IPS DF 19.7 (cell line): ENCODE measurements at places on chromosomes 5 and 9.

DNA sequence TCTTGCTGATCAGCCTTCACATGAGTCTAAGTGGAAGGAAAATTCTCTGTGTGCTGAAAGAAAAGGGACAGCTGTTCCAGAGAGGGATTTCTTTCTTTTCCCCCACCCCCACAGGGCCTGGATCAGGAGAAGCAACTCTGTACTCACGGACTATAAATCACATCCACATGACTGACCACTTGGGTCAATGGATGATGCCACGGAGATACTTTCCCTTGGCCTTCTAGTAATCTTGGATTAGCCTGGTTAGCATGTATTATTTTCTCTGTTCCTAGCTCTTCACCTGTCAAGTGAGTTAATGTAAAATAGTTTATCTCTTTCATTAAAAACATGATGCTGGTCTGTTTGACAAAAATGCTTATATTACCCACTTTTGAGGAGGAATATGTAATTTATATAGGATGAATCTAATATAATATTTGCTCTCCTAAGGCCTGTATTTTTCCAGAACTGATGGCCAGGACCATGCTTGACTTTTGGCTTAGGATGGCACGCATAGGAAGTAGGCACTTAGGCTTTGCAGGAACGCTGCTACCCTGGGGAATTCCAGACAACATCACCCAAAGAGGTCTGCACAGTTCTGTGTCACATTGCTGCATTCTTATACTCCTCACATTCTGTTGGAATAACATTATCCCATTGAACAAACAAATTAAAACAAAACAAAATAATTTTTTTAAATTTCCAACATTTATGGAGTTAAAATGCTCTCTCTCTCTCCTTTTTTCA, 892.1 kb downstream of the TLE1 start:
- no peak for DNase-seq

DNA sequence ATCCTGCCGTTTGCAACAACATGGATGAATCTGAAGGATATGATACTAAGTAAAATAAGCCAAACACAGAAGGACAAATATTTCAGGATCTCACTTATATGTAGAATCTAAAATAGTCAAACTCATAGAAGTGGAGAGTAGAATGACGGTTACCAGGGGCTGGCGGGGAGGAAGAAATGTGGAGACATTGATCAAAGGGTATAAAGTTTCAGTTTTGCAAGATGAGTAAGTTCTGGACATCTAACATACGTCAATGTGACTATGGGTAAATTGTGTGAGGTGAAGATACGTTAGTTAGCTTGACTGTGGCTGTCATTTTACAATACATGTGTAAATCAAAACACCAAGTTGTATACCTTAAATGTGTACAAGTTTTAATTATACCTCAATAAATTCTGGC, 200.3 kb downstream of the SNX18 start:
- DNase-seq, result no peak

DNA sequence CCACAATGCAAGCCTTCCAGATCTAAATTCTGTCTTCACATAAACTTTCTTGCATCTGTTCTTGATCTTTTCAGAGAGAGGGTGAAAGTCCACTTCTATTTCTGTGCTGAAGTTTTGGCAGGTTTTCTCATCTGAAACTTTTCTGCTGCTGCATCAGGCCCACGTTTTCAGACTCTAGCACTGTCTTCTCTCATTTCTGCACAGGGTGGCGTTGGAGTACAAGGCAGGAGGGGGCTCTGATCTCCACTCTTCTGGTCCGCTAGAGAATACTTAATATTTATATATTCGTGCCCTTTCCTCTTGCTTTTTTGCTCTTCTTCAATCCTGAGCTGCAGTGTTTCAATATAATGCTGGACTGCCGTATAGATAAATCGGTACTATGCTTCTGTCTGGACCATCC, 204.0 kb upstream of the PRDM9 start:
- no peak for DNase-seq

DNA sequence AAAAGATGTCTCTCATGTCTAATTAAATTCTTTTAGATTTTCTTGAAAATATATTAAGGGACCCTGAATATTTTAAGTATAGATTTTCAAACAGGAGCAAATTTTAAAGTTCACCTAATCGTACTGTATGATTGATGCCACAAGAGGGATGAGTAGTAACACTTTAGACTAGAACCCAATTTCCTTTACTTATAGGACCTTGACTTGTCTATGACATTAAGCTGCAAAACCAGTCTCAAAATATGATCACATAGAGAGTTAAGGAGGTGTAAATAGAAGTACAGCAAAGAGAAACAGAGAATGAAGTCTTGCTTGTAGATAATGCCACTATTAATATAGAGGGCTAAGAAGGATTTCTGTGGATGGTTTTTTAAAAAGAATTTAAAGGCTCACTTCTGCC, 312.9 kb upstream of the PRR16 start:
- DNase-seq, result no peak

DNA sequence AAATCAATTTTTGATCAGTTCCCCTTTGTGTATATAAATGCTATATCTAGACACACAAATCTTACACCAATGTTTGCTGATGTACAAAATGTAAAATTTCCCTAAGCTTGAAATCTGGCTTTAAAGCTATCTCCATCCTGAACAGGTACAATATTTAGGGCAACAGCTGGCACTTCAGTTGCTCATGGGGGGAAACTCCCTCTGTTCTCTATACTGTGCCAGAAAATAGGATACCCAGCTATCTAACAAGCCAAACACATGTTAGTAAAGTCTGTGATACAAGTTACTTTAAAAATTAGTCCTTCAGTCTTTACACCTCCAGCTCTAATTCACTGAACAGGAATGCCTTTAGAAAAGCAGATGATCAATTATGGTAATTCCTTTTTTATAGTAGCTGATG, 191.8 kb downstream of the SLF1 start:
- DNase-seq, result no peak

DNA sequence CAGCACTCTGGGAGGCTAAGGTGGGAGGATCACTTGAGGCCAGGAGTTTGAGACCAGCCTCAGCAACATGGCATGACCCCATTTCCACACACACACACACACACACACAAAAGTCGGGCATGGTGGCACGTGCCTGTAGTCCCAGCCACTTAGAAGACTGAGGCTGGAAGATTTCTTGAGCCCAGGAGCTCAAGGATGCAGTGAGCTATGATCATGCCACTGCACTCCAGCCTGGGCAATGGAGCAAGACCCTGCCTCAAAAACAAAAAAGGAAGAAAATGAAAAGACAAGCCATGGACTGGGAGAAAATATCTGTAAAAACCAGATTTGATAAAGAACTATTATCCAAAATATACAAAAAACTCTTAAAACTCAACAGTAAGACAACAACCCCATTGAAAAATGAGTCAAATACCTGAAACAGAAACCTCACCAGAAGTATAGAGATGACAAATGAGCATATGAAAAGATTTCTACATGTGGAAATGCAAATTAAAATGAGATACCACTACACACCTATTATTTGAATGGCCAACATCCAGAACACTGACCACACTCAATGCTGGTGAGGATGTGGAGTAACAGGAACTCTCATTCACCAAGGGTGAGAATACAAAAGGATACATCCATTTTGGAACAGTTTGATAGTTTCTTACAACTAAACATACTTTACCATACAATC, 24.7 kb downstream of the DNAJA1 start:
- DNase-seq, result no peak

GRCh38 chr5:90477621-90478215, 3.1 kb downstream of the POLR3G start:
- no peak for DNase-seq

- DNase-seq, result no peak
Measured at GRCh38 chr5:68315679-68316271, 100.2 kb downstream of the PIK3R1 start.

DNA sequence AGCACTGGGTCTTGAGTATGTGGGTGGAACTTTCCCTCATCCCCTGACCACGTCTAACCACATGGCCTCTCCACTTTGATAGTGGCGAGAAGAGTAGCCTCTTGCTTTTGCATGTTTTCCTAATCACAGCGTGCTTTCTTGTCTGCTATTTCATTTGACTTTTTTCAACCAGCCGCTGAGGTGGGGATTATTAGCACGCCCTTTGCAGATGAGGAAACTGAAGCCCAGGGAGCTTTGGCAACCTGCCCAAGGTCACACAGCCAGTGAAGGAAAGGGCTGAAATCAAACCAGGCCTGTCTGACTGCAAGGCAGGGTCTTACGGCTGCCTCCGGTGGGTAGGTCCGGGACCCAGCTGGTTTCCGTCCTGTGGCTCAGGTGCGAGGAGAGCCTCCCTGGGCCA, 106.5 kb upstream of the MSX2 start:
- no peak for DNase-seq

DNA sequence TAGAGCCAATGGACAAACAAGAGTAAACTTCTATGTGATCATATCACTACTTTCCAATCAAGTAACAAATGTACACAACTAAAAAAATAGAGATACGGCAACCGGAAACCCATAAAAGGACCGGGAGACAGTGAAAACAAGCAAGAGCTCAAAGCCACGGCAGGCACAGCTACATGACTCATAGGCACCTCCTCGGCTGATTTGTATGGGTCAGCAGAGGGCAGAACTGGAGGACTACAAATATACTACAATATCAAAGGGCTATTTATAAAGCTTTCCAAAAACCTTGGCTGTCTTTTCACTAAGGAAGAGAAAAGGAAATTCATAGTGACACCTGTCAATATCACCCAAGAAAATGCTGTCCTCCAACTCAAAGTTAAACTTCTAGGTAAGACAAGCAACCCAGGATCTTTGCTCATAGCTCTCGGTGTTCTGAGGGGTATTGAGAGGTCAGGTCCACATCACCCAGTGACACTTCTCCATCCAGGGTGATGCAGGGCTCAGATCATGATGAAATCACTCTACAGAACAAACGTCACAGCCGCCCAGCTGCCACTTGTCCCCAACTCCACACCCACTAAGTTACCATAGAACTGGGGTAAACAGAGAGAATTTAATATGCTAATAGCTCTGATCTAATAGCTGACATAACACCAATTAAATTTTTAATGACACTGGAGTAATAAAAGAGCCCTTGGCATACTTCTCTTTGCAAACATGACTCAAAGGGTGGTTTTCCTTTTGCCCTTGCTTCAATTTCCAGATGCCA, 41.3 kb downstream of the PFDN1 start:
- DNase-seq, result no peak

DNA sequence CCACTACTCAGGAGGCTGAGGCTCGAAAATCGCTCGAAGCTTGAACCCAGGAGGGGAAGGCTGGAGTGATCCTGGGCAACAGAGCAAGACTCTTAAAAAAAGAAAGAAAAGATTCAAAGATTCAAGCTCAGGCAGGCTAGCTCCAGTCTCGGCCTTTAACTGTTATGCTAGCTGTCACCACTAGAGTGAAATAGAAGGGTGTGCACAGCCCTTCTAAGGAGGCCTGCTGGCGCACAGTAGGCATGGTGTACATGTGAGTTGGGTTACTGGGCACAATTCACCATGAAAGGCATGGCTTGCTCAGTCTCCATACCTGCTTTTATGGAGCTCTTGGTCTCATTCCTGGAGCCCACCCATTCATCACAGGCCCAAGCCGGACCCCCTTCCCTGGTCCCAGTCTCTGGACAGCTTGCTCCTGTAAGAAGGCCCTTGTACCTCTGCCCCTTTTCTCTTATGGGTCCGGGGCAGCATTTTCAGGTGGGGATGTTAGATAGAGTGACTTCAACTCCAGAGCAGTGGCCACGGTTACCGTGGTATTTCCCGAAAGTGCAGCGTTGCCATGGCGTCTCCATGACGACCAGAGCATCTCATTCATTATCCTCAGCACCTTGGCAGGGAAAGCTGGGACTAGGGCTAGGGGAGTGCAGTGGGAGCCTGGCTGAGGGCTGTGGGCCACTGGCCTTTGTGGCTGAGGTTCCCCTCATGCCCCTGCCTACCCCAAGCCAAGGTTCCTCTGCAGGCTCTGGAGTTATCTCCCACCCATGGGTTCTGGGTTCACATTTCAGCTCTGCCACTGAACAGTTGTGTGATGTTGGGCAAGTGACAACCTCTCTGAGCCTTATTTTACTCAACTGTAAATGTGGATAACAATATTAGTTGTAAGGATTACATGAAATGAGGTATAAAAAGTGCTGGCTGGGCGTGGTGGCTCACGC, 5.7 kb downstream of the NDST1 start:
- no peak for DNase-seq

GRCh38 chr9:95021166-95021886, 294.8 kb downstream of the AOPEP start:
- no peak for DNase-seq

- no peak for DNase-seq
Measured at GRCh38 chr5:80070338-80071056, 35.3 kb downstream of the THBS4 start.

DNA sequence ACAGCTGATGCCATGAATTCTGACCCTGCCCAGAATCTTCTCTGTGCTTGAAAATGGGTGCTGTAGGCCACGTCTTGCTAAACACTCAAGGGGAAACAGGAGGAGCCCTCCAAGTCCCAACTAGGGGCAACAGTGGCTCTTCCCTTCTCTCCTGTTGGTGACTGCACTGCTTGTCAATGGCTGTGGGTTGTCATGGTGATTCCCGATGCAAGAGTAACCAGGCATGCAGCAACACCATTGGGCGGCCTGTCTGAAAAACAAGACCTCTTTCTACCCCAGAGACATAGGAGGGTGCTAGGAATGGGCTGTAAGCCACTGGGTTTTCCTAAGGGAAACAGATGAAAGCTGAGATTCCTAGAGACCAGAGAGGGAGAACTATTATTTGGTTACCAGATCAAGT, 201.7 kb upstream of the PANK3 start:
- no peak for DNase-seq

GRCh38 chr5:164181604-164182003, 676.2 kb downstream of the MAT2B start:
- DNase-seq, result no peak

DNA sequence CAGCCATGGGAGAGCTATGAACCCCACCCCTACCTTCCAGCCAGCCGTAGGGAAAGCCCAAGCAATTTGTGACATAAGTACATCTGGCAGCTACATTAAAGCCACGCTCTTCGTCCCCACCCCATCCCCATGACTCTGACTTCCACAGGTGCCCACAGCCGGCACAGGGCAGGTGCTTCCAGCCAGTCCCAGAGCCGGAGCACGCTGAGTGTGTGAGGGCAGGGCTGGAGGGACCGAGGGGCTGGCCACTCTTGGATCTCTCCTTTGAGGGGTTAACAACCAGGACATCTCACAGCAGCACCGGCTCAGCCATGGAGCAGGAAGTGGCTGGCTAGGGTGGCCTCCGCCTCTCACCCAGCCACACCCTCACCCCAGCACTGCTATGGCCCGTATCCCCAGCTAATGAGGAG, 2.4 kb upstream of the FAM78A start:
- DNase-seq, result no peak

DNA sequence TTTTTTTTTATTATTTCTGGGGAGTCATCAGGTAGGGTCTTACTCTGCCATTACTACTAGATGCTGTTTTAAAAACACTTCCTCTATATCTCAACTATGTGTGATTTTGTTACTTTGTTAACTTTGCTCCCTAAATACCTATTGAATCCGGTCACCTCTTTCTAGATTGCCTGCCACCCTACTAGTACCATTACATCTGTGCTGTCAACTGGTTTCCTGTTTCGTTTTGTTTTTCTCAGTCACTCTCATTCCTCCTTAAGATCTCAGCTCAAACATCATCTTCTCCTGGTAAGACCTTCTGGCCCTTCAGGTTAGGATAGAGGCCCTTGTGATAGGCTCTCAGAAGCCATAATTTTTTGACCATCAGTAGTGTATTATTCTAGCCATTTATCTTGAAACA, 324.2 kb upstream of the ATP10B start:
- DNase-seq, result no peak

- no peak for DNase-seq
Measured at GRCh38 chr5:127894461-127894860, 189.1 kb upstream of the SLC12A2 start.

- no peak for DNase-seq
Measured at GRCh38 chr9:95079461-95079860, 238.0 kb downstream of the FANCC start.
